ENCODE measurements at places on chromosomes 13 and 19. TPM values are rescaled to one million over a fixed set of nuclear protein-coding genes. Genes with fewer than 3 reads are reported as not detected.

DNA sequence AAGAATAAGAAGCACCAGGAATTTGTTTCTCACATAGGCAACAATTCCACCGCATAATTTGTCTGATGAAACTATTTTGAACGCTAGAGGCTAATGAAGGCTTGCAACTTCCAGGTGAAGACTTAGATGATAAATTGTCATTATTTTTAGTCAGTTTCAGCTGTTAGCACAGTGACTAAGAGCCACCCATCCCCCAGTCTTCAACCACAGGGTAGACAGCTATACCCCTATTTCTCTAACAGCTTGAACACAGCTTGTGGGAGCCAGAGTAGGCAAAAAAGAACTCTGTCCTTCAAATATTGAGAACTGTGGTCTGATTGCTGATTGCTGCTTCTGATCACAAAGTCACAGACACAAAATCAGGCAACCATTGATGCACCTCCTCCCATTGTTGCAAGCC, 1124.8 kb upstream of the PRR20A start:
- DNase-seq, result no peak

Gene GPR12
- total RNA-seq, result 0.10 TPM

DNA sequence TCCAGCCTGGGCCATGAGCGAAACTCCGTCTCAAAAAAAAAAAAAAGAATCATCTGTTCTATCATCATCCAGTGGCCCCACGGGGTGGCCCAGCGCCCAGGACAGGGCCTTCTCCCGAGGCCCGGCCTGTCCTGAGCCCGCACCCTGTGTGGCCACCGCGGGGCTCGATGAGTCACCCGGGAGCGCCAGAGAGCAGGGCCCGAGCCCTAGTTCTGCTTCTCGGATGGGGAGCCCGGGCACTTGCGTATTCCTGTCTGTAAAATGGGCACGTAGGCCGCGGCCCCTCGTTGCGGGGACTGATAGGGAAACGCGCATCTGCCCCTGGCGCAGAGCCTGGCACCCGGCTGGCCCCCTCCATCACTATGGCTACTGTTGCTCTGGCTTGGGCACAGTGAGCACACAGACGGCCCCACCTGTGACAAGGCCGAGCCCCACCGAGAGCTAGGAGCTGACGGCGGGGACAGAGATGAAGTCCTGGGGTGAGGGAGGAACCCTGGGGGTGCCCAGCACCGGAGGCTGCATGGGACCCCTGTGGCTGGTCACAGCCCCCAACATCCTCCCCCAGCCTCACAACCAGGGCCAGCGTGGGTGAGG, 21.3 kb upstream of the UQCR11 start:
- DNase-seq, result no peak

GRCh38 chr13:29865934-29866333, 15.5 kb upstream of the UBL3 start:
- DNase-seq, result no peak

Gene RTBDN
- not detected for total RNA-seq

GRCh38 chr13:110126391-110126961, 180.5 kb downstream of the COL4A1 start:
- peak; percentile 83 for DNase-seq

Gene NFILZ
- total RNA-seq, result not detected

GRCh38 chr19:16160445-16160942, 12.8 kb downstream of the CIB3 start:
- DNase-seq, result no peak

Gene SCN1B
- total RNA-seq, result 12.9 TPM

DNA sequence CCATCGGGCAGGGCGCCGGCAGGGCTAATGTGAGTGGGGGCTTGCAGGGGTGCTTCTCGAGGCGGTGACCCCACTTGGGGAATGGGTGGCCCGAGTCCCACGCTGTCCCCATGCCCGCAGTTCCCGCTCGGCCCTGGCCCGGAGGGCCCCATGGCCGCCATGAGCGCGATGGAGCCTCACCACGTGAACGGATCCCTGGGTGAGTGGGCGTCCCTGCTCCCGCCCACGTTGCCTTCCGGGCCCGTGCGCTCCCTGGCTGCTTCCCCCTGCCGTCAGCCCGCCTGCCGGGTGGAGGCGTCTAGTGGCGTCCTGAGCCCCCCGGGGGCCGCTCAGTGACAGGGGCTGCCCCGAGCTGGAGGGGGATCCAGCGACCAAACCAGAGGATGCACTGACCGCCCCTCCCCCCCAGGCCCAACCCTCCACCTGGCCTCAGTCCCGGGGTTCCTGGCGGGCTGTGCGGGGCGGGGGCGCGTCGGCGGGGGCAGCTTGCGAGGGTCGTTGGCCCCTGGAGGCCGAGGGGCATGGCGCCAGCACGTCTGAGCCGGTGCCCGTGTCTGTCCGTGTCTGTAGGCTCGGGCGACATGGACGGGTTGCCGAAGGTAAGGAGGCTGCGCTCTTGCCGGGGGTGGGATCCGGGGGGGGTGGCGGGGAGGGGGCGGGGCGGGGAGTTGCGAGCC, 4.8 kb downstream of the ISYNA1 start:
- no peak for DNase-seq

DNA sequence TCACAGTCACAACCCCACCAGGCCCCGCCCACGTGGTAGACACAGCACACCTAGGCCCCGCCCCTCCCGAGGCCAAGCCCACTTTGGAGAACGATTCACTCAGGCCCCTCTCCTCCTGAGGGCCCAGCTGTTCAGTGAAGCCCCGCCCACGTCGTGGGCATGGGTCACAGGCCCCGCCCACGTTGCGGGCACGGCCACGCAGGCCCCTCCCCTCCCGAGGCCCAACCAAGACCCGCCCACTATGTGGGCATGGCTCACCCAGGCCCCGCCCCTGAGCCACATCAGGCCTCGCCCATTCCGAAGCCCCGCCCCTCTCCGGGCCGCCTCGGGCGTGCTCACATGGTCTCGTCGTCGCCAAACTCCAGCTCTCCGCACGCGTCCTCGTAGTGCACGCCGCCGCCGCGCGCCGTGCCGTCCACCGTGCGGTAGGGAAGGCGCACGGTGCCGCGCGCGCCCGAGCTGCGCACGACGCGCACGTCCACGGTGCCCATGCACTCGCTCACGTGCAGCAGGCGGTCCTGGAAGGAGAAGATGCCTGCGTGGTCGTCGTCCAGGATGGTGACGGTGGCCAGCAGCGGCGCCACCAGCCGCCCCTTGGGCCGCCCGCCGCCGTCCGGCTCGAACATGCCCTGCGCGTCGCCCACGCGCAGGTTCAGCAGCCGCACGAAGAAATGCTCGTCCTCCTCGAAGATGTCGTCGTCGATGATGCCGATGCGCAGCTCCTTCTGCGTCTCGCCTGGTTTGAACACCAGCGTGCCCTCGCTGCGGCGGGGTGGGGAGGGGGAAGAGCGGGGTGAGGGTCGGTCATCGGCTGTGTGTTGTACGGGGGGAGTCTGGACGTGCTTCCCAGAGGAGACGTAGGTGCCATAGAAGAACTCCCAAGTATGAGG, 24.0 kb downstream of the SLC8A2 start:
- peak; percentile 40 for DNase-seq

Gene CACNG8
- 0.10 TPM for total RNA-seq

- no peak for DNase-seq
These were observed 27.2 kb downstream of the MYH14 start for GRCh38 chr19:50230379-50231351.

Gene COX7A1
- total RNA-seq, result 39.5 TPM

DNA sequence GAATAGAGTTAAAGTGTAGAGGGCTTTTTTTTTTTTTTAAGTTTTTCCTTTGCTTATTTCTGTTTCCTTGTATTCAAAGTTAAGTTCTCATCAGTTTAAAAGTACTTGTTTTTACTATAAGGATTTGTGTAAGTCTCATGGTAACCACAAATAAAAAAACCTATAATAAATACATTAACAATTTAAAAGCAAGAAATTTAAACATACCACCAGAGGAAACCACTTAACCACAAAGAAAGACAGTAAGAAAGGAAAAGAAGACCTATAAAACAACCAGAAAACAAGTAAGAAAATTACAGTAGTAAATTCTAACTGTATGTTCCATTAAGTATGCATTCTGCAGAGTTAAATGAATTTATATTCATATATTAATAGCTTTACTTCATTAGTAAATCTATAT, 999.1 kb upstream of the ATXN8OS start:
- DNase-seq, result no peak

Gene KLHL1
- 0.31 TPM for total RNA-seq

DNA sequence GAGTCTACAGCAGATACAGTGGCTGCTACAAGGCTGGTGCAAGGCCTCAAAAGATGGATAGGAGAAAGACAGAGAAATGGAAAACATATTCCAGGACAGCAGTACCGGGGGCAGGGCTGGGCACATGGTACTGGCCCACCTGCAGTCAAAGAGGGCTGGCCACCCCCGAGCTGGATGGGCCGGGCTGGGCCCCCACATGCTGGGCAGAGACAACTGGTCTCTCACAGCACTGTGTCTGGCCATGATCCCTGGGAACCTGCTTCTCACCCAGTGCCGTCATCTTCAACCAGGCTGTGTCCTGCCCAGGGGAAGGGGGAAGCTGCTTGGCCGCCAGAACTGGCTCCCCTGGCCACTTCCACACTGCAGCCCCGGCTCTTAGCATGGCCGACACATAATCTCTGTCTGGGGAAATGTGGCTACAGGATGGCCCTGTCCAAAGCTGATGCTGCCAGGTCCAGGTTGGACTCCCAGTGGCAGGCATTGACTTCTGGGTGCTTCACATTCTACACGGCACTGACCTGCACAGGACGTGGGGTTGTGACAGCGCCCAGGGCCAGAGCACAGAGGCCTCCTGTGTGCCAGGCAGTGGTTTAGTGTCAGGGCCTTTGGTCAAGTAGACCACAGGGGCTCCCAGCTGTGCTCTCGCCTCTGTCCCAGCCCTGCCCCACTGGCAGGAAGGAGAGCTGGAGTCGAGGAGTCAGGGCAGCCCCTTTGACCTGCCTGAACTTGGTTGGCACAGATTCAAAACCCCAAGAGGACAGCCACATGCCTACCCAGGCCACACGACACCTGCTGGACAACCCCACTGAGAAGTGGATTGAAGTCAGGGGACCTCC, 21.7 kb downstream of the PEPD start:
- no peak for DNase-seq

DNA sequence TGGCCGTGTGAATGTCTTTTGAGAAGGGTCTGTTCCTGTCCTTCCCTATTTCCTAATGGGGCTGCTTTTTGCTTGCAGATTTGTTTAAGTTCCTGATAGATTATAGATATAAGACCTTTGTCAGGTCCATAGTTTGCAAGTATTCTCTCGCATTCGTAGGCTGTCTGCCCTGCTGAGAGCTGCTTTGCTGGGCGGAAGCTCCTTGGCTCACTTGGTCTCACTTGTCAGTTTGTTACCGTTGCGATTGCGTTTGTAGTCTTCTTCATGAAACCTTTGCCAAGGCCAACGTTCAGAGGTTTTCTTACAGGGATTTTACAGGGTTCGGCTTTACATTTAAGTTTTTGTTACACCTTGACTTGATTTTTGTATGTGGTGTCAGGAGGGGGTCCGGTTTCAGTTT, 44.0 kb upstream of the TFDP1 start:
- no peak for DNase-seq

Gene TNFRSF19
- total RNA-seq, result 34.4 TPM

DNA sequence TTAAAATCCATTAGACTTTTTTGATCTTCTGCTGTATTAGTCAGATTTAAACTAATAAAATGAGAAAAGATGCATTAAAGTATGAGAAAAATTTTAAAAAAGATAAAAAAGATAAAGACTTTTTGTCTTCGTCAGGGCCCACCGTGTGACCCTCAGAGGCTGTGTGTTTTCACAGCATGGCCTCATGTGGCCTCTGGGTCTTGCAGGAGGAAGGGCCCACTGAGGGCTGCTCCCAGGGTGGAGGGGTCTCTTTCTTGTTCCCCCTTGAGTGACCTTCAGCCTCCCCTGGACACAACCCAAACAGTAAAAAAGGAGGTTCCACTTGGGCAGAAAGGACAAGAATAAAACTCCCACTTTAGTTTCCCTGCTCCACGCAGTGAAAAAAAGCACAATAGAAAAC, 57.1 kb upstream of the RANBP3 start:
- no peak for DNase-seq

Gene CEACAM21
- total RNA-seq, result 2.6 TPM

Gene DNAAF3
- 0.51 TPM for total RNA-seq

- no peak for DNase-seq
These were observed 238.0 kb downstream of the IRS2 start for GRCh38 chr13:109548374-109548773.

DNA sequence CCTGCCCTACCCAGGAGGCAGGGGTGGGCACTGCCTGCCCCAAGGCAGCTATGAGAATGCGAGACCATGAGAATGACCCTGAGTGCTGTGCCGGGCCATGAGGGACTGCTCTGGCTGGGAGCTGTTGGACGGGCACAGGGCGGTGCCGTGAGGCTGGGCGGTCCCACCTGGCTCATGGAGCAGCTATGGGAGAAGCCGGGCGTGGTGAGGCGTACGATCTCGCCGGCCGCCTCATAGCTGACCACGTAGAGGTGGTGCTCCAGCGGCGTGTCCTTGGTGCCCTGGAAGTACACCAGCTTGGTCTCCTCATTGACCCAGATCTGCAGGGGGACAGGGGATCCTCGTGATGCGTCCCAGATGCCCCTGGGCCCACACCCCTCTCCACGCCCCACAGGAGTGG, 19.3 kb upstream of the MYDGF start:
- DNase-seq, result no peak

DNA sequence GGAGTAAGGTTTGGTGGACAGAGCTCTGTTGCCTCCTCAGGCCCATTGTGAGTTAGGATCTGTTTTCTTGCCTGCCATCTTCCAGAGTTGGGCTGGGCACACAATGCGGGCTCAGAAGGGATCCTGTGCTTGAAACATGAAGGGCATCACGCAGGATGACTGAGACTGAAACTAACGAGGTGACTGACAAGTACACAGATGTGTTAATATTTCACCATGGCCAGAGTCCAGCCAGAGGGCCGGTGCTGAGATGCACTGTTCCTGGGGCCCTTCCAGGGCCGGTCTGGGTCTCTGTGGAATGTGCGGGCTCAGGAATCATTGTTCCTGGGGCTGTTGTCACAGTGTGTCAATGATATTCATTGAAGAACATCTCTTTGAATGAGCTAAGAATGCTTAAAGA, 163.7 kb downstream of the URI1 start:
- no peak for DNase-seq

Gene KIRREL2
- 0.51 TPM for total RNA-seq

- no peak for DNase-seq
These were observed 703.6 kb downstream of the SLITRK6 start for GRCh38 chr13:85095418-85096272.

GRCh38 chr19:831407-832369, 4.1 kb downstream of the AZU1 start:
- DNase-seq, result no peak

DNA sequence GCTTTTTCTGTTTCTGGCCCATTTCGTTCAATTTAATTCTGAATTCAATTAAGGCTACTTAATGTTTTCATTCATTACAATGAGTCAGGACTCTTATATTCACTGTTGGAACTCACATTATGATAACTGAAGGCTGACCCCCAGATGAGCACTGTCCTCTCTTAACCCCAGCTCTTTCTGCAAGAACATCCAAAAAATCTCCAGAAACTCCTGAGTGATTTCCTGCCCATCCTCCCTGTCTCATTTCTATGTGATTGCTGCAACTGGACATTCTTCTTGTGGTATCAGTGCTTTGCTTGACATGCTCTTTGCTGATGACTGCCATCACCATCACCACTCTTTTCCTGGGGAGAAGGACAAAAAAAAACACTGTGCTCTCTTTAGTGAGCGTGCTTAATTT, 240.3 kb downstream of the SPRY2 start:
- no peak for DNase-seq

- DNase-seq, result no peak
These were observed 26.9 kb upstream of the SOX21 start for GRCh38 chr13:94739235-94739634.
